ENCODE measurements at places on chromosomes 12 and 14.
A peak's percentile ranks its signal among the peaks of the same experiment; 100 is the strongest.

DNA sequence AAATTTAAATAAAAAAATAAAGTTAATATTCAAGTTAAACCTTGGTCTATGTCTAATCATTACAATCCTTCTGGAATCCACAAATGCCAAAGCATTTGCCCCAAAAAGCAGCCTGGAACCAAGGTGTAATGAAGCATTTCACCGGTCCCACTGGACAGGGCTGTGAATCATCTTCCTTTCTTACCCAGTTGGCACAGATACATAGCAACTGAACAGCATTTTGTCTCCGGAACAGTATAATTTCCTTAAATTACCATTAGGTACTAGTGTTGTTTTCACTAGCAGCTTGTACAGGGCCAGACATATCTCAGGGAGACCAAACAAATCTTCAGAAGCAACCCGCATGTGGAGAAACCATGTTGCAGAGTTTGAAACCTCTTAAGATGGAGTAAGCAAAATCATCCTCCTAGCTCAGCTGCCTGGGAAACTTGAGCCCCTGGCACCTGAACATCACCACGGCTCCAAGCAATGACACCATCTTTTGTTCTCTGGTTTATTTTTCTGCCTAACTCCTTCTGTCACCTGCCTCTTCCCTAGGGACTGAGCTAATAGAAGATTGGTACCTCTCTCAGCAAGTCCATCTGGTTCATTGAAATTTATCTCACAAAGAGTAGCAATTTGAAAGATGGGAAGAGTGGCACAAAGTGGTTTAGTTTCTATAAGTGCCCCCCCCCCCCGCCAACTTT lies 17.9 kb upstream of the MDM1 start:
- no peak for DNase-seq

GRCh38 chr14:29671034-29671433 lies 256.6 kb downstream of the PRKD1 start:
- no peak for DNase-seq

GRCh38 chr14:34614638-34615037 lies 15.3 kb downstream of the SNX6 start:
- peak; percentile 26 for DNase-seq

- DNase-seq, result no peak
These were observed 18.5 kb downstream of the KRT7 start for GRCh38 chr12:52251367-52252051.

GRCh38 chr14:55239320-55239719 lies 31.9 kb upstream of the FBXO34 start:
- DNase-seq, result no peak

DNA sequence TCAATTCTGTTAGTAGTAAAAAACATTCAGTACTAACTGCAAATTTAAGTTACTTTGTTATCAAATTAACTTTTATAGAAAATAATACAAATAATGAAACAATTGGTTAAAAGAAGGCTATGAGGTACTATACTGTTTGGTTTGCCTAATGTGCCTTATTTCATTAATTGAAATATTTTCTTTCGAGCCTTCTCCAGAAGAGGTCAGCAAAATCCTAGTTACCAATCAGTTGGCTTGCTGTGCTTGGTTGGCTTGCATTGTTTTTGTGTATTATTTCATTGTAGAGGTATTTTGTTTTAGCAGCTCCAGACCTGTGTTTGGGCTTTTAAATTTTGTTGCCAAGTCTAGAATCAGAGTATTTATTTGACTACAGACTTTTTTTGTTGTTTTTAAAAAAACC lies 68.5 kb downstream of the AEBP2 start:
- no peak for DNase-seq

GRCh38 chr12:2271961-2272360 lies 219.2 kb downstream of the CACNA1C start:
- no peak for DNase-seq

DNA sequence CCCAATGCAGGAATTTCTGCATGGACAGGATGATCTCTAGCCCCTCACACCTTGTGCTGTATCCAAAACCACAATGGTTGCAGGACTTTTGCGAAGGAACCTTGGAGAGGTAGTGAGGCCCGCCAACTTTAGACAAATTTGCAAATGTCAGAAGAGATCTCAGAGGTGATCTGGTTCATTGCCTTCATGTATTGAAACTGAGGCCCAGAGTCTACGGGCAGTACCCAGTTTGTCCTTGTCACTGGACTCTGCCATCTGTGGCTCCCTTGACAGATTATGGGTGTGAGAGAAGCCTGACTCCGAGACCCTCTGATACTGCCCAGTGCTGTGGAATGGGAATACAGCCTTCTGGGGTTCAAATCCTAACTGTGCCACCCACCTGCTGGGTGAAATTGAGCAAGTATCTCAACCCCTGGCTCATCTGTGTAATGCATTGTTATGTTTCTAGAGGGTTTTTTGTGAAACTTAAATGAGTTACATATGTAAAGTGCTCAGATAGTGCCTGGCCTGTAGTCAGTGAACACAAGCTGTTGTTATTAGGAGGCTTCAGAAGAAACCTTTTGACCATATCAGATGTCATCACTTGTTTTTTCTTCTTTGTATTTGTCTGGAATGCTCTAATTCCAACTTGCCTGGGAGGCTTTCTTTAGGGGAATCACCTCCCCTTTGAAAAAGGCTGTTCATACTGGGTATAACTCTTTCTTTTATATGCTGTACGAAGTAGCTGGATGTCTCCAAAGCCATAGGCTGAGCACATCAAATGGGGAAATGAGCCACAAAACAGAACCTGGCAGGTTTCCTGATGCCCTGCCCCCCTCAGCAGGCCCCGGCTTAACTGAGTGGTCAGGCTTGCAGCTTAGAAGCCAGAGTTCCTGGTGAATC lies 71.4 kb upstream of the SRSF5 start:
- DNase-seq, result no peak

DNA sequence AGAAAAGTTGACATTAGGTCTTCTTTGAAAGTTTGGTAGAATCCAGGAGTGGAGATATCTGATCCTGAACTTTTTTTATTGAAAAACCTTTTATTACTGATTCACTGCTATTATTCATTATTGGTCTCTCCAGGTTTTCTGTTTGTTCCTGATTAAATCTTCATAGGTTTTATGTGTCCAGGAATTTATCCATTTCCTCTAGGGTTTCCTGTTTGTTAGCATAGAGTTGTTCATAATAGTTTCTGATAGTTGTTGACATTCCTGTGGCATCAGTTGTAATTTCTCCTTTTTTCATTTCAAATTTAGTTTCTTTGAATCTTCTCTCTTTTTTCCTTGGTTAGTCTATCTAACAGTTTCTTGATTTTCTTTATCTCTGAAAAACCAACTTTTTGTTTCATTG lies 370.3 kb downstream of the SLC6A15 start:
- DNase-seq, result no peak

- DNase-seq, result no peak
These were observed at the start of gene NTN4 for GRCh38 chr12:95790033-95790916. Gene NTN4, minus strand, starts transcription at chr12:95790764. Its CDS starts 455 bp downstream, at chr12:95790309.

DNA sequence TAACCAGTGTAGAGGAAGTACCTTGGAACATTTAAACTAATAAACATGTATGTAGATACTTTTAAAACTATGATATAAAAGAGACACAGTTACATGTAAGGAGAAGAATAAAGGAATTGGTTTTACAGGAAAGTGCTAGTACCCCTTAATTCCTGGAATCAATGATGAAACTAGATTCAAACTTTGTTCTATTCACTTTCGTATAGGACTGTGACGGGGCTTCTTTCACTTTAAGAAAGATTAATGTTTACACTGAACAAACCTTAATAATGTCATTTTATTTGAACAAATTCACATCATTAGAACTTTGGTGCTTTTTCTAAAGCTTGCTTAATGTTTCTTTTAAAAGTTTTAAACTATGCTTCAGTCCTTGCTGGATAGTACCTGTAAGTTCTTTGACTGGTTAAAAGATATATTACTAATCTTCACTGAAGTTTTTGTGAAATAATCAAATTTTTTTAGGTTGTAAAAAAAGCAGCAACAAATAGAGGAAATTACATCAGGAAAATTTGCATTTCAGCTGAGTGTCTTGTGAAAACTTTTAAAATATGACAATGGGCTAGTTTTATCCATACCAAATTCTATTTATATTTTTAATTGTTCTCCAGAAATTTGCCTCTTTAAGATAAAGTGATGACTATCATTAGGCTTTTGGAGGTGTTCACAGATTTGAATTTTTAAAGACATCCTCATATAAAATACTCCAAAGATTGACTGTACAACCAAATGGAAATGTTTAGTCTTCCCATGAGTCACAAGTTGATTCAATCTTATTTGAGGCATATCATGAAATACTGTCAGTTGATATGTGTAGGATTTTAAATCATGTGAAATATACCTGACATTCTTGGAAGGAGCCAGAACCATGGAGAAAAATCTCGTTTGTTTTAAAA lies 36.2 kb downstream of the PAPOLA start:
- no peak for DNase-seq

DNA sequence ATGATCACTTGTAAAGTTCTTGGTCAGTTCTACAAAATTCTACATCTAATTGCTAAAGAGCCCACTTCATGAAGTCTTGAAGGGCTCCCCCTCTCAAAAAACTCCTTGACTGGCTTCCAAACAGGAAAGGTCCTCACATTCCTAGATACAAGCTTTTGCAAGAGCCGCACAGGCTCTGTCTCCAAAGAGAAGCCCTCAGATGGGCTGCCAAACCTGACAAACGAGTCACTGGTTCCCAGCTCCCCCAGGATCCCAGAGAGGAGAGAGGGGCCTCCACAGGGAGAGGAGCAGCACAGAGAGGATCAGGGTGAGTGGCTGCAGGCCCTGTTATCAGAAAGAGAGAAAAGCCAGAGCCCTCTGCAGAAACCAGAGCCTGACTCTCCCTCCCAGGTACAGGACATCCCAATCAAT lies 5.8 kb downstream of the NID2 start:
- no peak for DNase-seq

- DNase-seq, result no peak
These were observed 45.2 kb upstream of the APPL2 start for GRCh38 chr12:105280966-105281693.

GRCh38 chr12:124655698-124656516 lies 88.5 kb upstream of the NCOR2 start:
- peak; percentile 90 for DNase-seq

DNA sequence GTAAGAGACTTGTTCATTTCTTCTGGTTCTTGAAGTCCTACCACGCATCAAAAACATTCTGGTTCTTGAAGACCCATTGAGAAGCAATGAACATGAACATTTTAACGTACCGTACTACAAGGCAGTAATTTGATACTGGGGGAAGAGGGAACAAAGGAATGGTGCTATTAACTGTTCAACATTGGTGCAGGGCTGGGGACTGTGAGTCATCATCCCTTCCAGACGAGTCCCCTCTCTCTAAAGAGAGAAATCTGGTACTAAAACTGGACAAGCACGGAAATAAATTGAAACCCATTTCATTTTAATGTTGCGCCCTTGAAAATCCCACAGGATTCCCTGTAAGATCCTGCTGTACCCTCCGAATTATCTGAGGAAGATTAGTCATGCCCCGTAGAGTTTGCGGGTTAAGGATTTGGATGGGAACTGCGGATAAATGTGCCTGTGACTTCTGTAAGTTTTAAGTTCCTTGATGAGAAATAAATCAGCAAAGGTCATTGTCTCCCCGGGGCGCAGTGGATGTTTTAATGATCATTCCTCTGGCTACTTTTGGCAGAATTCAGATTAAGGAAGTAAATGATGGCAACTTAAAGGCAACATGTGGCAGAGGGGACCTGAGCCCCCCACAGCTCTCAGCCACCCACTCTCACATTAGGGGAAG lies 78.6 kb downstream of the KCNK13 start:
- no peak for DNase-seq

DNA sequence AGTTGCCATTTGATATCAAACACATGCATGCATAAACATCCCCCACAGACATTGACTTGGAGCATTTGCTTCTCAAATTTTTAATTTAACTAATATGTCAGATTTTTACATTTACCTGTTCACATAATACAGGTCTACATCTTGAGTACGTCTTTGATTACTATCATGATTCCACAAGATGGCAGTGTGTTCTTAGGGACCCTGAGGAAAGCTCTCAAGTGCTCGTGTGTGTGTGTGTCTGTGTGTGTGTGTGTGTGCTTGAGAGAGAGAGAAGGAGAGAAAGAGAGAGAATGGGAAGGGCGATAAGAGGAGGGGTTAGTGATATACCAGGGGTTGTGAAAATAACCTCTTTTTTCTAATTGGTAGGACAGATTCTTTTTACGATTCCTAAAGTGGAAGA lies 167.1 kb upstream of the OR4E1 start:
- DNase-seq, result no peak

DNA sequence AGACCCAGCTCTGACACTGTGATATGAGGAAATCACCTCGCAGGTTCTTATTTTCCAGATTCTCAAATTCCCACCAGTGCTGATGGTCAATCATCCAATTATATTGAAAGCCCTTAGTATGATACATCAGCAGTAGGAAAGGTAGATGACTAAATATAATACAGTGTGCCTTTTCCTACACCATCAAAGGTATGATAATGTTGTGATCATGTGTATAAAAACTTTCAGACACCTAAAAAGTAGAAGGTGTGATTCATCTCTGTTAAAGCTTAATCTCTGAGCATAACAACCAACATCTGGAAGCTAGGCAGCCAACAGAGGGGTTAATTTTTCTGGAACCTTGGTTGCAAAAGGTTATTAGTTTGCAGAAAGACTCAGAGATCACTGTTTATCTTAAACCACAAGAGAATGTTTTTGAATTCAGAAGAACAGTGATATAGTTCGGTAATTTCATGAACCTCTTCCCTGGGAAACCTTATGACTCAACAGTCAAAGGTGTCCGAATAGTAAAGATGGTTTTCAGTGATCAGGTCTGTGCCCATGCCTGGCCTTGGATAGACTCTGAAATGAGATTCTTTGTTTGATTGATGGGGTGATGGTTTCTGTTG lies 122.5 kb downstream of the ETV6 start:
- DNase-seq, result no peak

- no peak for DNase-seq
These were observed 157.9 kb upstream of the LMO3 start for GRCh38 chr12:16763901-16764300.

DNA sequence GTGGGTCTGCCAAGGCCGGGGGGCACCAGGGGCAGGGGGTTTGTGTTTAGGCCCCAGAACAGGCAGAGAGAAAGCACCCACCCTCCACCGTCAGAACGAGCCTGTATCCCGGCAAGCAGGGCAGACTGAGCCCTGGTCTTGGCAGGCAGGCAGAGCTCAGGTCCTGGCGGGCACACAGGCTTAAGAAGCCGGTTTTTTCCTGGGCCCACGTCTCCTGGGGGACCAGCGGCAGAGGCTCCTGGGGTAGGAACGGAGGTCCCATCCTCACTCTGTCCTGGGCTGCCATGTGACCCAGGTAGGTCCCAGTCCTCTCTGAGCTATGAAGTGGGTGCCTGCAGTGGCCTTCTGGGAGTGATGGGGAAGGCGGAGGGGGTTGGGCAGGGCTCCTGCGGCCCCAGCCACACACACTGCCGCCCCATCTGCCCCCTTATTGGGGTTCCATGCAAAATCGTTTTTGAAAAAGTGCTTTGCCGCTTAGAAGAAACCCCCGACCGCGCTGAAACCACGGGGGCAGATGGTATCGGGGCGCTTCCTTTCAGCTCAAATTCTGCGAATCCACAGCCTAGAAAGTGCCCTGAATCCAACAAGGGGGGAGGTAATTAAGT lies 24.2 kb downstream of the SH2B3 start:
- no peak for DNase-seq

- DNase-seq, result peak; percentile 78
These were observed 79.9 kb downstream of the BCL11B start for GRCh38 chr14:99192028-99192621.

All from right atrium auricular region (tissue), 2 donors.